ENCODE measurements at places on chromosomes 6 and 20.

- DNase-seq: no peak
These were observed 36.7 kb upstream of the CHD6 start for GRCh38 chr20:41654884-41655283.

- no peak for DNase-seq
These were observed 28.2 kb upstream of the ITCH start for GRCh38 chr20:34334654-34335407.

DNA sequence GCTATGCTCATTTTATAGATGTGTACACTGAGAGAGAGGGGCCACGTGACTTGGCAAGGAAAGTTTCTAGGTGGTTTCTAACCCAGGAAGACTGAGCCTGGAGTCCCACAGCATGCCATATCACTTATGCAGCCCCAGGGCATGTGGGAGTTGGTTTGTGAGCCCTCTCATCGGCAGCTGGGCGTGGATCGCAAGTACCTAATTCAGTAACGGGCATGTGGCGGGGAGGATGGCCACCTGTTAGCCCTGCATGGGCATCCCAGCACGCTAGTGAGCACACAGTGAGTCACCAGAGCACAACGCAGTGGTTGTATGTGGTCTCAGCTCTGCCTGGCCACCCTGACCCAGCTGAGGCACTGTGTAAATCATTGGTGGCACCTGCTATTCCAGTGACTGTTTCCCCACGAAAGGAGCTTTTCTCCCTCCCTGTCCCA, 88.3 kb downstream of the NINL start:
- DNase-seq: no peak

DNA sequence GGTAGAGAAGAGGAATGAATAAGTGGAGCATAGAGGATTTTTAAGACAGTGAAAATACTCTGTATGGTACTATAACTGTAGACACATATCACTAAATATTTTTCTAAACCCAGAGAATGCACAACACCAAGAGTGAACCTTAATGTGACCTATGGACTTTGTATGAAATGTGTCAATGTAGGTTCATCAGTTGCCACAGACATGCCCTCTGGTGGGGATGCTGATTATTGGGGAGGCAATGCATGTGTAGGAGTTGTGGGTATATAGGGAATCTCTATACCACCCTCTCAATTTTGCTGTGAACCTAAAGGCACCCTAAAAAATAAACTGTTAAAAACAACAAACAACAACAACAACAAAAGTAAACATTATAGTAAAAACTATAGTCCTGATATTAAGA, 293.7 kb downstream of the RNF144B start:
- no peak for DNase-seq

DNA sequence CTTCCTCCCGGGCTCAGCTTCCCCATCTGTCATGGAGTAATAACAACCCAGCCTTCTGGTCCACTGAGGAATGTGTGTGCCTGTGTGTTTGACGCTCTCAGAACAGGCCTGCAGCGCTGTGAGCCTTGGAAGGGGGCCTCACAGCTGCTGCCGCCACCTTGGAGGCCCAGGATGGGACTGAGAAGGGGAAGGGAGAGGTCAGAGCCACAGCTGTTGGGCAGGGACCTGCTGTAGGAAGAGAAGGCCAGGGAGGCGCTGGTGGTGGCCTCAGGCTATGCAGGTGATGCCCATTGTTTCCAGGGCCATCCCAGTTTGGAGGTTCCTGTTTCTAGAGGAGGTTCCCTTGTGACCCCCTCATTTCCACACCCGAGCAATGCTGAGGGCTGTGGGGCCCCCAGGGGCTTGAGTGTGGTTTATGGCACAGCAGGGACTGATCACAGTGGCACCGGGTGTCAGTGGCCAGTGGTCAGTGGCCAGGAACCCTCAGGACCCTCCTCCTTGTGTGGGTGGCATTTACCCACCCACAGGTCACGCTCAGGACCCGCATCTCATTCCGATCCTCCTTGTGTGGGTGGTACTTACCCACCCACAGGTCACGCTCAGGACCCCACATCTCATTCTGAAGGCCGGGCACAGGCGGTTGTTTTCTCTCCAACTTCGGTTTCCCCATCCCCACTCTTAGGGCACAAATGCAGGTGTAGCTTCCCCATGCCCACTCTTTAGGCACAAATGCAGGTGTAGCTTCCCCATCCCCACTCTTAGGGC, 14.0 kb downstream of the TPD52L2 start:
- no peak for DNase-seq

DNA sequence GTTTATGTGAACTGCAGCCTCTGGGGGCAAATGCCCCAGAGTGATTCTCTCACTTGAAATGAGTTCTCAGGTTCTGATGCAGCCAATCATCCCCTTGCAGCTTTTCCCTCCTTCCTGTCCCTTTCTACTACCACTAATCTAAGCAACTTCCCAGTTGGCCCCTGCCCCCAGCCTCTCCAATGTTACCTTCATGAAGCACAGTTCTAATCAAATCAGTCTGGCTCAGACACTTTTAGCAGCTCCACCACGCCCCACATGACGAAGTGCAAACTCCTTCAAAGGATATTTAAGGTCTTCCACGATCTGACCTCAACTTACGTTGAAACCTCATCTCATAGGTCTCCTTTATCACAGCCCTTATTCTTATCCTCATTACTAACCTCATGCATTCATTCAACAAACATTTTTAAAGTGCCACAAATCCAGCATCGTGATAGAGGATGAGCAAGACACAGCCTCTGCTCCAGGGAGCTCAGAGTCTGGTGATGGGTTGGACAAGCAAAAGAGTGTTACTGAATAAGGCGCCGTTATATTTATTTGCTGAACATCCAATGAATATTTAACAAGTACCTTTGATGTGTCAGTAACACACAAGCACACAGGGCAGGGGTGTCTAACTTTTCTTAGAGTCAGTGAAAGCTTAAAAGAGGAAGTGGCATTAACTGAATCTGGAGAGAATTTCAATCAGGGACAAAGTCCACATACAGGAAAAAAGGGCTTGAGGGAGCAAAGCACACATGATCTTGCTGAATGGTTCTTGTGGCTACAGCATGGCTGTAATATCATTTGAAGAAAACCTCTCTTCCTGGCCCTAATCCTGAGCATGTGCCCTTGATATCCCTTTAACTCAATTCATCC, 20.4 kb upstream of the DTNBP1 start:
- no peak for DNase-seq

GRCh38 chr6:130314271-130314670, 51.5 kb upstream of the TMEM200A start:
- no peak for DNase-seq

GRCh38 chr6:168699631-168700295, 258.8 kb downstream of the SMOC2 start:
- no peak for DNase-seq

DNA sequence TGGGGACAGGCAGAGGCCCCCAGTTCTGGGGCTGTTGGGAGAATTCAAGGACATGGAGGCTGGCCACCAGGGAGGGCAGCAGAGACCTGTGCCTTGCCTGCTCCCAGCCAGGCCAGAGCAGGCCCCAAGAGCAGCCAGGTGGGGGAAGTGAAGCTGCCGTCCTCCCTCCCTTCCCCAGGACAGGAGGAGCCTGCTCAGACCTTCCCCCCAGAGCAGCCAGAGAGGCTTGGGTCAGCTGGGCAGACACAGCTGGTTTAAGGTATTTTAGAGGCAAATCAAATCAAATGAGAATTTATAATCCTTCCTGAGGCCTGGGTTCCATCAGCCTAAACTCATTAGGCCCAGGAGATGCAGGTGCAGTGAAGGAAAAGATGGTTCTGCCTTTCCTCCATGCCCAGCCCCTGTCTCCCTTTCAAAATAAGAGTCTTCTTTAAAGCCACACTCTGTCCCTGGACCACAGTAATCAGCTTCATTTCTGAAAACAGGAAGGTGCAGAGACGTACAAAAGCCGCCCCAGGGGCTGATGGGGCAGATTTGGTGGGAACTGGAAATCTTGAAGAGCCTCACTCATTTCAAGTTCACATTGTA, 21.7 kb downstream of the BMP7 start:
- DNase-seq: no peak

- DNase-seq: no peak
These were observed 14.2 kb downstream of the MANBAL start for GRCh38 chr20:37303637-37304036.

DNA sequence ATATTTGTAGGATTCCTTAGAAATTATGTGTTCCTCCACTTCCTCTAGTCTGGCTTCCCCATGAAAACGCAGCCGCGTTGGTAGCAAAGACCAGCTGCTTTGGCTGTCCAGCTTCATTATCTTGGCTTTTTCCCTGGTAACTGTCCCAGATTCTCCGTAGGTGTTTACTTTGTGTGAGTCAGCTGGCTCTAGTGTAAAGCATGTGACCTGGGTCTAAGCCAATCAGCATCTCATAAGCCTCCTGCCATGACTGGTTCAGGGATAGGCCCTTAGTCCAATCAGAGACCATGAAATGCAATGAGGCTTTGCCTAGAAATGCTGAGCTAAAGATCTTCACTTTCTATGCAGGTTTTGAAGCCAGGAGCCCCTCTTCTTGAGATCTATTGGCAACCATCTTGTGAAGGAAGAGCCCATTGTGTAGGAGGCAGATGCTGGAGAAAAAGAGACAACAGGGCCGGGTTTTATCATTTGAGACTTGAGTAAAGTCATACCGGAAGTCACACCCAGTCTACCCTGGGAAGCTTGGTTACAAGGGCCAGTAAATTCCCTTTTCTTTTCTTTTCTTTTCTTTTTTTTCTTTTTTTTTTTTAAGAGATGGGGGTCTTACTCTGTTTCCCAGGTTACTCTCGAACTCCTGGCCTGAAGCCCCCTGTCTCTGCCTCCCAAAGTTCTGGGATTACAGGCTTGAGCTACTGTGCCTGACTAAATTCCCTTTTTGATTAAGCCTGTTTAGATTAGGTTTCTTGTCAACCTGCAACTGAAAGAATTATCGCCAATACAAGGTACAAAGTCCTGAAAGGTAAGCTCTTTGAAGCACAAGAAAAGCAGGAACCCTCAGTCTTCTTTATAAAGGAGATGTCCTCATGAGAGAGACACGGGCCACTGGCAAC, 256.5 kb upstream of the RREB1 start:
- peak; percentile 96 for DNase-seq

- peak; percentile 76 for DNase-seq
These were observed 302.5 kb downstream of the DHX35 start for GRCh38 chr20:39264506-39265172.

DNA sequence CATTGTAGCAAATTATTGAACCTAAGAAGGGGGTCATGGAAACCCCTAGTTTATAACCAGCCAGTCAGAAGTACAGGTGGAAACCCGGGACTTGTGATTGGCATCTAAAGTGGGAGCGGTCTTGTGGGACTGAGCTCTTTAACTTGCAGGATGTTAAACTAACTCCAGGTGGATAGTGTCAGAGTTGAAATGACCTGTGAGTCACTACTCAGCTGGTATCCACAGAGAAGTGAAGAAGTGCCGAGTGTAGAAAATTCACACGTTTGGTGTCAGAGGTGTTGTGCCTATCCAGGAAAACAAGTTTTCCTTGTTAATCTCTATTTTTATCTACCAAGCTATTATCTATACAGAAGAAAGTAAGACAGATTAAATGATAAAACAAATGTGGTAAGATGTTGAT, 179.7 kb downstream of the ADGRG6 start:
- DNase-seq: peak; percentile 6

DNA sequence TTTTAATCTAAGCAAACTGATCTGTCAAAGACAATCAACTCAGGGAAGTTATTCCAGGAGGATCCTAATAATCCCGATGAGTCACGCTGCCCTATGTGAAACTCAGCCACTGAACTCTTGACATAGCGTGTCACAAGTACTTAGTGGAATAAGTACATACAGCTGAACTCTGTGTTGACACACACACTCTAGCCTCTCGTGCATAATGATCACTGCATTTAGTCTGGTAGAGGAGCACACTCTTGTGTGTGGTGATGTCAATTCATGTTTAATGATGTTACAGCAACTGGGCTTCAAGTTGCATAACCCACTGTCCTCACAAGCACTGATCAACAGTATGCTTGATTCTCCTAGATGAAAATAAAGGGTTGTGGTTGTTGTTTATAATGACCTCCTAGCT, 148.3 kb downstream of the HACE1 start:
- DNase-seq: no peak

GRCh38 chr20:21105429-21106170, 558 bp downstream of the LINC00237 start:
- no peak for DNase-seq

DNA sequence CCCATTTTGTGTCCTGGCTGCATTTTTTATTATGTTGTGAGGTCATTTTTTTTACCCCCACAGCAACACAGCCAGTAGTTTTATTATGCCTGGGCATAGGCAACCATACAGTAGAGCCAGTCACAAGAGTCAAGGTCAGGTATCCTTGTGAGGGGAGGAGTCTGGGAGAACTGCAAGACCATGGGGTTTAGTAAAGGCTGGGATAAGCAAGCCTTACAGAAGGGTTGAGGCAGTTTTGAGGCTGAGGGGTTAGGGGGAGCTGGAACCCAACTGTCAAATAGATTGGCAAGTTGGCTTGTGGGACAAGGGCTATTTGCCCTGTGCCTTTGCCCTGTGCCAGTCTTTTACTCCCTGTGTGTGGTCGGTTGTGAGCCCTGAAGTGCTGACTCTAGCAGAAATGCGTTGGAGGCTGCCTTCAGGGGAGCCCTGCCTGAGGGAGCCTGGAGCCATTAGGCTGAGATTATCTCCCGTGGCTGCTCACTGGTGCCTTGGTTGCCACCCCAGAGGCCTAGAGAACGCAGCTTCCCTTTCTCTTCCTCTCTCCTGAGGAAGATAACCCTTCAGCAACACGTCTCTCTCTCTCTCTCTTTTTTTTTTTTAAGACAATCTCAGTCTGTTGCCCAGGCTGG, 31.1 kb downstream of the RALY start:
- DNase-seq: no peak

DNA sequence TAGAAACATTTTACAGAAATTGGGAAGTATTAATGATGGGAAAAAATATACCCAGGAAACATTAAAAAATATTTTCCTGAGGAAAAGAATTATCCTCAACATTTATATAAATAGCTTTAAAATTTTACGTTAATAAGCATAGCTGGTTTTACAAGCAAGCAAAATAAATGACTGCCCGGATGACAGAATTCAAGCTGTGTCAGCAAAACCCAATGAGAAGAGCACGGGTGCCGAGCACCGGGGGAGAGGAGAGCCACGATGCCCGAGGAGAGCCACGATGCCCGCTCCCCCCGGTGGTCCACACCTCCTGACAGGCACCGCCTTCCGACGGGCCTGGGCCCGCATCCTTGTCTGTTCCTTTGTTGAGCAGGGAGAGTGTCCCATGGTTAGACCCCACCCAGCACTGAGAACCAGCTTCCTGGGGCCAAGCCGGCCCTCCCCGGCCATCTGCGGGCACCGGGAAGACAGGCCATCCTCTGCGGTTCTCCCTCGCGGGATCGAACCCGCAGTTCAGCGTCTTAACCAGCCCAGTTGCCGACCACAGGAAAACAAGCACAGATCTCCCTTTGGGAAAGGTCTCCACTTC, 63.3 kb upstream of the PDE10A start:
- no peak for DNase-seq

All from kidney glomerular epithelial cell (primary cell).